ENCODE measurements at places on chromosomes 1 and 21.

DNA sequence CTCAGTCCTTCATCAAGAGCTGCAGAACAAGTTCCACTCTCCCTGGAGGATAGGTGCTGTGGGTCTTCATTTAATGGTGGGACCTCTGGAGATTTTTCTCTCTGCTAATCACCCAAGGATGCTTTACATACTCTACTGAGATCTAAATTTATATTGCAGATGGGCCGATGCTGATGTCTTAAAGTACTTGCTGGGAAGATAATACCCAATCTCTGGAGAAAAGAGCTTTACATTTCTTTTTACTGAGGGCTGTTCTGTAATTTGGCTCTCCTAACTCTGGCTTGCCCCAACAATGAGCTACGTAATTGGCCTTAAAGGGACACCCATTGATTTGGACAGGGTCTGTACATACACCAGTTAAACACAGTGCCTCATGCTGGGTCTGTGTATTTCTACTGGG lies 86.9 kb downstream of the ST6GALNAC3 start:
- no peak for DNase-seq

DNA sequence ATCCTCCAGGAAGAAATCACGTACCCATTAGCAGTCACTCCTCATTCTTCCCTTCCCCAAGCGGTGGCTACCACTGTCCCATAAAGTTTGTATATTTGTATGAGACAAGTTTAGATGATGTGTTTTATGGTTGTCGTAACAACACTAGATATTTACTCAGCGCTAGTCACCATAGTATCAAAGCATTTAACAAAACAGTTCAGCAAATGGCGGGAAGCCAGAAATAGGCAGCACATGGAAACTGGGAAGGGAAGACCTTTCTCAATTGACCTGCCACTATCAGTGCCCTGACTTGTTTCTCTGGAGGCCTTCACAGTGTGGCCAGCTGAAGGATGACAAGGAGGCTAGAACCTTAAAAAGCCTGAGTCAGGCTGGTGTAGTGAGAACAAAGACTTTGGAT lies 31.1 kb downstream of the CNST start:
- DNase-seq = peak; percentile 70

DNA sequence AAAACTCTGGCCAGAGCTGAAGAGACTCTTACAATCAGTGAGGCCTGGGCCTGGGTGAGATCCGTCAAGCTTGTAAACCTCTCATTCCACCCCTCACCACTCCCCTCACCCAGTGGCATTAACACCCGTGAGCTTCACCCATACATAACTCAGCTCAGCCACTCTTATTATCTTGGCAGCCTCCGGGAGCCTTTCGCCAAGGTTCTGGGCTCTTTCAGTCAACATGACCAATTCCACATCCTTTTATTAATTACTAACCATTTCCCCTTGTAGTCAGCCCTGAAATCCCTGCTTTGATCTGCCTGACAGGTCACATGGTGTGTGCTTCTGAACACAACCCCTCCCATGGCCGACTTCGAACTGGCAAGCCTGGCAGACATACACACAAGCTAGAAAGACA lies 134.8 kb downstream of the SETD4 start:
- DNase-seq = no peak

DNA sequence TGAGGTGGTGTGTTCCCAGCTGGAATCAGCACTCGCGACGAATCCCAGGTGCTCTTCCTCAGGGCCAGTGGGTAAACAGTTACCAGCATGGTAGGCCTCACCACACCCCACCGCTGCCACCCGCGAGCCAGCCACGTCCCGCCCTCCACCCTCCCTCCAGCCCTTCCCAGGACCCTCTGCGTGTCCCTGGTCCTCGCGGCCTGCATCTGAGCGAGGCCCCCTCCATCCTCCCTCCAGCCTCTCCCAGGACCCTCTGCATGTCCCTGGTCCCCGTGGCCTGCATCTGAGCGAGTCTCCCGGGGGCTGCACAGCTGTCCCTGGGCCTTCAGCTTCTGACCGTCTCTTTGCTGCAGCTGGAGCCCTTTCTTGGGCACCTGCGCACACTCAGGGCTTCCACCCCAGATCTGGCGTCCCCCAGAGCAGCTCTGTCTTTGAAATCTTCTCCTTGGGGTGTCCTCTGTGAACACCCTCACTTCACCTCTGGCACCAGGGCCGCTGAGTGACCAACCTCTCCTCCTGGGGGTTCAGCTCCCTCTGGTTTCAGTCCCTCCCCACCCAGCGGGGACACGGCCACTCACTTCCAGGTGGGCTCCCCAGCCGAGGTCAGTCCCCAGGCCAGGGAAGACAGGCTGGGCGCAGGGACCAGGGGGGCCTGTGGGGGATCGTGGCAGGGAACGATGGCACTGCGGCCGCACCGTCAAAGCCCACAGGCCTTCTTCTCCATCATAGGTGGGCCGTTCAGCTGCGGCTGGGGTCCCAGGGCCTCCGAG lies 57.8 kb upstream of the COL6A2 start:
- DNase-seq = no peak

DNA sequence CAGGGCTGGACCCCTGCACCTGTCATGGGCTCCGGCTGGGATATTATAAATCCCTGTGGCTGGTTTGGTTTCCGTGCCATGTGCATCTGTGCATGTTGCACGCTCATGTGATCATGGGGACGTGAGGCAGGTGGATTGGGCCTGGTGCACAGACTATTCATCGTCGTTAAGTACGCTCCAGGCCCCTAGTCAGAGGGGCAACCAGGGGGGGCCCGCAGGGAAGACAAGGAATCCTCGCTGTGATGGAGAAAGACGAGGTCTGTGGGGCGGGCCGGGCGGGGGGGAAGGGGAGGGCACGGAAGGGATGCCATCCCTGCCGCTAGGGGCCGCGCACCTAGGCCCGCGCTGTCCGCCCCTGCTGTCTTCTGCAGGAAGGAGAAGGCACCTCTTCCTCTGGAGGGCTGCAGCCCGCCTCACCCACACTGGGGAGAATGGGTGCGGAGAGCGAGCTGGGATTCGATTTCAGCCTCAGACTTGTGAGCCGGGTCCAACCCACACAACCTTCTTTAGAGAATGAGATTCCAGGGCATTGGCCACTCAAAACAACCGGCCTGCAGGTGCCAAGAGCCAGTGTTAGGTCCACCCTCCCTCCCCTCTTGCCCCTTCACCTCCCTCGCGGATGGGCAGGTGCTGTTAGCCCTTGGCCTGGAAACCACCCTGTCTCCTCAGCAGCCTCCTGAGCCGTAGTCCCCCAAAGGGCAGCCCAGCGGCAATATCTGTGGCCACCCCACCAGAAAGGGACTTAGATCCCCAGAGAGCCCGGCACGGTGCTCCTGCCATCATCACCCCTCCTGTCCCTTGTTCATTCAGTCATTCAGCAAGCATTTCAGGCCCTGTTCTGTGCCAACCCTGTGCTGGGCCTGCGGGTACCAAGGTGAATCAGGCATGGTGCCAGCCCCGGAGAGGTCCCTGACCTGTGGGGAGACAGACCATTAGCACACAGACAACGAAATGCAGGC lies 950 bp upstream of the LRP8 start:
- no peak for DNase-seq

- no peak for DNase-seq
Measured at GRCh38 chr1:204992998-204993314, 50.1 kb upstream of the CNTN2 start.

DNA sequence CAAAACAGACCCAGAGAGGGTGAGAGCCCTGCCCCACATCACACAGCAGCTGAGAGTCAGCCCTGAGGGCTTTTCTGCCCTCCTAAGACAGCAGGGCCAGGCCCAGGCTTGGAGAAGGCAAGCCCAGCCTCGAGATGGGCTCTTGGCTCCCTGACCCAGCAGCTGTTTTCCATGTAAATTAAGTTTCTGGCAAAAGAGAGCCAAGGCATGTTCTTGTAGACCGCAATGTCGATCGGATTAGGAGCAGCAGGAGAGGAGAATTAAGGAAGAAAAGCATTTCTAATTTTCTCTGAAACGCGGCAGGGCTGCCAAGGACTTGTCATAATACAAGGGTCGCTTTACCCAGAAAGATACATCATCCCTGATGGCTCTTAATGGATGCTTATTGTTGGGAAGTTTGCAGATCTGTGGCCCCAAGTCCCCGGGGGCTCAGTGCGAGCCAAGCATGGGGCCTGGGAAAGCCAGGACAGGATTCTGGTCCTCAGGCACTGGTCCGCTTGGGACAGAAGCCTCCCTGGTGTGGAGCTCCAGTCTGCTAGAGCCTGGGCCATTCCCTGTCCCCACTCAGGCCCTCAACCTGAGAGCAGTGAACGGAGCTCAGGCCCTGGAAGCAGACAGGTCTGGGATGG lies 62.8 kb downstream of the DMRTB1 start:
- peak; percentile 38 for DNase-seq

- peak; percentile 99 for DNase-seq
Measured at GRCh38 chr1:201713086-201713810, 115.7 kb upstream of the IPO9 start.

DNA sequence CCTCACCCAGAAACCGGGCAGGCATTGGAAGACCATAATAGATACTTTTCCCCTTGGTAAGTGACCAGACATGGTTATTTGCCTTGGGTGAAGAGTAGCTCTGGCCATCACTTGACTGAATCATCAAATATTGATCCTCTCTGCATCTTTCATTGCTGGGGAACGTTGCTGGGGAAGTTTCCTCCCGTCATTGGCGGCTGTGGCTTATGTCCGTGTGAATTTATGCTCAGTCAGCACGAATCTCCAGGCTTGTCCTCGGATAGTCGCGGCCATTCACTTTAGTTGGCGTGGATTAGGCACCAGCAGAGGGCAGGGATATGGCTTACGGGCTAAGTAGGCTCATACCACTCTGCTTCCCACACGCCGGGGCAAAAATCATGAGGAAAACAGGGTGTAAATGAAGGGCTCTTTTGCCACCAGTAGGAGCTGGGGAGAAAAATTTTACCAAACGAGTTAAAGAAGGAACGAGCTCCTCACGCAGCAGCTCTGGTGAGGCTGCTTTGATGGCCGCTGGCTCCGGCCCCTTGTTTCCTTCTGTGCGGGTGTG lies 473.4 kb downstream of the CAMTA1 start:
- no peak for DNase-seq

GRCh38 chr1:22323846-22324504 lies 127.7 kb upstream of the ZBTB40 start:
- DNase-seq = no peak

GRCh38 chr1:179127163-179127895 lies 45.5 kb downstream of the TOR3A start:
- DNase-seq = no peak

DNA sequence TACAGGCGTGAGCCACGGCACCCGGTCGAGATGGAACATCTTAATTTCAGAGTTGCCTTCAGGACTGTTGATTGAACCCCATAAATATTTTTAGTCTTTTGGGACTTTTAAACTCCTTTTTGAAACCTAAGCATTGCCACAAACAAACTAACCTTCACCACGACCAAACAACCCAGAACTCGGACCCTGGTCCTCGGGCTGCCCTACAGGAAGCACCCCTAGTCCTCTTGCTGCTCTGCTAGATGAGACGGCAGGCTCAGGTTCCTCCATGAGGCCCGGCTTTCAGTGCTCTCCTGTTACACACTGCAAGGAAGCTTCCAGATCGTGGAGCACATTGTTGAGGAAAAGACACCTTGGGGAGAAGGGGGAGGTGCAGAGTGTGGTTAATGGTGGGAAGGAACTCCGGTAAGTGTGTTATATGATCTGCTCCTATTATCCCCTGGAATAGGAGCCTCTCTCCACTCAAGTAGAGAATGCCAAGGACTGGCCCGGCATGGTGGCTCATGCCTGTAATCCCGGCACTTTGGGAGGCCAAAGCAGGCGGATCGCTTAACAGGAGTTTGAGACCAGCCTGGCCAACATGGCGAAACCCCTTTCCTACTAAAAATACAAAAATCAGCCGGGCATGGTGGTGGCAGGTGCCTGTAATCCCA lies 5.7 kb downstream of the EPHX1 start:
- no peak for DNase-seq

DNA sequence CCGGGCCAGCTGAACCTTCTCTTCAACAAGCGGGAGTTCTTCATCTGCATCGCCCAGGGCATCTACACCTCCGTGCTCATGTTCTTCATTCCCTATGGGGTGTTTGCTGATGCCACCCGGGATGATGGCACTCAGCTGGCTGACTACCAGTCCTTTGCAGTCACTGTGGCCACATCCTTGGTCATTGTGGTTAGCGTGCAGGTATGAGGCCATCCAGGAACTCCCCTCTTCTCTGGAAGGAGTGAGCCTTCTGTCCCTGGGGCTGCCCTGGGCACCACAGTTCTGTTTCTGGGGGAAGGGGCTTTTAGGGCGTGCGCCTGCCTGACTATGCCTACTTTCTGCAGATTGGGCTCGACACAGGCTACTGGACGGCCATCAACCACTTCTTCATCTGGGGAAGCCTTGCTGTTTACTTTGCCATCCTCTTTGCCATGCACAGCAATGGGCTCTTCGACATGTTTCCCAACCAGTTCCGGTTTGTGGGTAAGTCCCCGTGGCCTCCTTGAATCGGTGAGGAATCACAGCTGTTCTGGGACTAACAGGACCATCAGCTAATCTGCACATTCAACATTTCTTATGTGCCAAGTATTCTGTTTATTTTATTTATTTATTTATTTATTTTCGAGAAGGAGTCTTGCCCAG lies 21.1 kb downstream of the ATP8B2 start:
- no peak for DNase-seq

DNA sequence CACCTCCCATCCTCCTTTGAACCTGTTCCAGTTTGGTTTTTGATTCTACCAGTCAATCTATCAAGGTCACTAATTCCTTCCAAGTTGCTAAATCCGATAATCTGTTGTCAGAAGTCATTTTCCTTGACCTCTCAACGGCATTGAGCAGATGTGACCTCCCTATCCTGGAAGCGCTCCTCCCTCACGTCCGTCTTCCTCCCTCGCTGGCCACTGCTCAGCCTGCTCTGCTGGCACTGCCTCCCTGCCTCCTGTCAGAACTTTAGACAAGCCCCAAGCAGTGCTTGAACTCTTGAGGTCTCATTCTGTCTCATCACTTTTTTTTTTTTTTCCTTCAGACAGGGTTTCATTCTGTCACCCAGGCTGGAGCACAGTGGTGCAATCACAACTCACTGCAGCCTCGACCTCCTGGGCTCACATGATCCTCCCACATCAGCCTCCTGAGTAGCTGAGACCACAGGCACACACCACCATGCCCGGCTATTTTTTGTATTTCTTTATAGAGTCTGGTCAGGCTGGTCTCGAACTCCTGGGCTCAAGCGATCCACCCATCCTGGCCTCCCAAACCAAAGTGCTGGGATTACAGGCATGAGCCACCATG lies 4.4 kb upstream of the ACOT7 start:
- no peak for DNase-seq

- no peak for DNase-seq
Measured at GRCh38 chr21:38495696-38496095, 2.6 kb downstream of the ERG start.

DNA sequence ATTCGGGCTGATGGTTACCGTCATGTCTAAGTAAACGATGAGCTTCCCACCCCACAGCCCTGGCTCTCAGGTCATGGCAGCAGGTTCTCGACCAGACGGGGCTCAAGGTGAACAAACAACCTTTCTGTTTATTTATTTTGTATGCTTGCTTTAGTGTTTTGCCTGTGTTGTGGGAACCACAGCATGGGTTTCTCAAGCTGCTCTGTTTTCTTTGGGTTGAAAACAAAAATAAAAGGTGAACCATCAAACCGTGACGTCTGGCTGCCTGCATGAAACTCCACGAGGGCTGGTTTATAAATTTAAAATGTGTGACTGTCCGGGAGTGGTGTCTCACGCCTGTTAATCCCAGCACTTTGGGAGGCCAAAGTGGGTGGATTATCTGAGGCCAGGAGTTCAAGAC lies 28.0 kb downstream of the TMEM51 start:
- DNase-seq = no peak

Measured in fibroblast of the conjunctiva (primary cell).